ENCODE measurements at places on chromosomes 5 and 9. TPM values are rescaled to one million over a fixed set of nuclear protein-coding genes. Genes with fewer than 3 reads are reported as not detected.
A peak's percentile ranks its signal among the peaks of the same experiment; 100 is the strongest.

ARSI gene
- total RNA-seq, result 1.6 TPM

ANKH gene
- total RNA-seq, result 113 TPM

MSMP gene
- total RNA-seq, result not detected

C9orf50 gene
- not detected for total RNA-seq

SPDL1 gene
- 11.1 TPM for total RNA-seq

PCDHB4 gene
- total RNA-seq, result not detected

KYAT1 gene
- 17.2 TPM for total RNA-seq

PCDHA9 gene
- total RNA-seq, result not detected

GPR150 gene
- total RNA-seq, result 0.66 TPM

PCDH12 gene
- total RNA-seq, result 1.5 TPM

DOLPP1 gene
- total RNA-seq, result 12.0 TPM

DNA sequence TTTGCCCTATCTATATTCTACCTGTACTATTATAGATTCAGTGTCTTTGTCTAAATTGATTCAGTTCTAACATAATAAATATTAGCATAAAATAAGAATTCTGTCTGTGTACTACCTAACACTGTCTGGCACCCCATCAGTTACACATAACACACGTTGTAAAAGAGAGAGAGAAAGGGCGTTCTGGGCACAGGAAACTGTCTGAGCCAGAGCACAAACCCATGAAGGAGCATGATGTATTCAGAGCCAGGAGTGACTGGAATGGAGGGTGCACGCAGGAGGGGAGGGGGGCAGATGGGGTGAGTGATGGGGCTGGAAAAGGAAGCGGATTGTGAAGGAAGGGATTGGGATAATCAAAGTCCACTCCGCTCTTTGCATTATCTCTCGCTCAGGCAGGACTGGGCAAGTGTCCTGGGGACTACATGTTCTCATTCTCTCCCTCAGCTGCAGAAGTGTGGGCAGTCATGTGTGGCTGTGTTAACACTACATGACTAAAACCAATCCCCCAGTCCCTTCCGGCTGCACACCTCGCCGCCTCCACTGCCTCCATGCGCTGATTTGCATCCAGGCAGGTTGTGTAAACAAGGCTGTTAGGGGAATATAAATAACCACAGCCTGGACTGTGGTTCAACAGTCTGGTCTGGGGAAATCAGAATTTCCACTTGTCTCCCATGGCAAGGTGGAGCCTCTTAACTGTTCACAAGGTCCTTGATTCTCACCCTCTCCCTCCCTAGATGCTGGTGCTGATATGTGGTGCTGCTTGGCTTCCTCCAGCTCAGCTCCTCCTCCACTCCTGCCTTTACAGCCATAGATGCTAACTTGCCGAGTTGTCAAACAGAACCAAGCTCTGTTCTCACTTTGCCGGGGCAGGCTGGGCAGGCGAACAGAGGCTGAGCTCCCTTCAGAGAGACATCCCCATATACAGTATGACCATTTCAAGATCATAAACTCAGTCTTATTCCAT lies 367.5 kb upstream of the BRINP1 start:
- no peak for DNase-seq

- DNase-seq, result no peak
Measured at GRCh38 chr5:473551-474192, 30.7 kb downstream of the EXOC3 start.

DNA sequence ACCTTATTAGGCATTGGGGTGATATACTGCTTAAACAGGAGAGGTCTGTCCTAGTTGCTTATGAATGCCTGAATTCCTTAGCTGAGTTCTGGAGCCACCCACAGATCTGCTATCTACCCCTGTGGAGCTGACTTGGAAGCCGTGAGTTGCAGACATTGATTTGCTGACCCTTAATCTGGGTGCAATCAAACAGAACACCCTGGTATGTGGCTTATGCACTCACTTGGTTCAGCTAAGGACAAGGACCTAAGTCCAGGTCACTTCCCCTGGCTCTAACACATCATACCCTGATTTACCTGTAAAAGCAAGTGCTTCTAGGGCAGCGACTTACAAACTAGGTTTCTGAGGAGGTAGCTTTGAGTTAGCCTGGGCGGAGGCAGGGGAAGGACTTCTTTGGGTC lies 41.6 kb upstream of the TLR4 start:
- DNase-seq, result no peak

- DNase-seq, result no peak
Measured at GRCh38 chr9:32413424-32413823, 29.0 kb downstream of the ACO1 start.

- no peak for DNase-seq
Measured at GRCh38 chr5:66788556-66788955, 192.4 kb downstream of the MAST4 start.

- DNase-seq, result no peak
Measured at GRCh38 chr5:19978476-19978875, 9.5 kb downstream of the CDH18 start.

- no peak for DNase-seq
Measured at GRCh38 chr5:152804179-152804578, 399.1 kb upstream of the NMUR2 start.

DNA sequence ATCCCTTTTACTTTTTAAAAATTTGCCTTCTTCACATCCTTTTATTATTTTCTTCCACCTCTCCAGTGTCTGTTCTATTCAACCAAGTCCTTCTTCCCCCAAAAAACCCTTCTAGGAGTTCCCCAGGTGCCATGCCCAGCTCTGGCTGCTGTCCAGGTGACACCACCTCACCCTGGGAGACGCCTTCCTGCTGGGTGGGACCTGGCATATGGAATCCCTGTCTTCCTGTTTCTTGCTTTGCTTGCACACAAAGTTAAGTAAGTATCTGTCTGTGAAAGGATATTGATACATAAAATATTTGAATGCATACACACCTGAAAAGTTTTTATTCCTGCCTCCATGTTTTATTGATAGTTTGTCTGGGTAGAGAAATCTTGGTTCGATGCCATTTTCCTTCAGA lies 23.1 kb upstream of the MED10 start:
- DNase-seq, result no peak

- no peak for DNase-seq
Measured at GRCh38 chr9:78133751-78134150, 102.1 kb upstream of the CEP78 start.

DNA sequence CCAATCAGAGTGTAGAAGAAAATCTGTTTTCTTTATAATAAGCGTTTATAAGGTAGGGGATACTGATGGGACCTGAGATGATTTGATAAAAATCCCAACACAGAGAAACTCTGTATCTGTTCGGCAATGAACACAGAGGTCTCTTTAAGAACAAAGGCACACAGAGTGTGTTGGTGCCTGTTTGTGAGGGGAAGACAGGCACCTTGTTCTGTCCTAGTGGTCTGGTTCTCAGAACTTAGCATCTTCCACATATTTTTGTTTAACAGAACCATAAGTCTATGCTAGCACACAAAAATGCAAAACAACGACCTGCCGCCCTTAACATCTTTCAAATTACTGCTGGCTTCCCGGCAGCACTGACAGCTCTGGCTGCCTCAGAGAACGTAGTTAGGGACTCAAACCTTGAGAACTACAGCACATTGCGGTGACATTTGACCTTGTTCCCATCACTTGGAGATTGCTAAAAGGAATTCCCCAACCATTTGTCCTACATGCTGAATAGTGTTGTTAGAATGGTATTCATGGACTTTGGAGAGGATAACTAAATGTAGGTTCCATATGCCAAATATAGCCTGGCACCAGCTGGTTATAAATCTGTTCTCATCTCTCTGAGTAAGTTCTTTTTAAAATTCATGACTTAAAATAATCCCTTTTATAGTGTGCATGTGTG lies 871.7 kb upstream of the TYRP1 start:
- no peak for DNase-seq

GRCh38 chr9:130741831-130742449 lies 48.4 kb downstream of the EXOSC2 start:
- no peak for DNase-seq

- DNase-seq, result no peak
Measured at GRCh38 chr9:75139201-75139600, 50.9 kb downstream of the OSTF1 start.

- no peak for DNase-seq
Measured at GRCh38 chr5:135743181-135743580, 91.3 kb upstream of the SLC25A48 start.

GRCh38 chr5:172911976-172912375 lies 47.2 kb upstream of the RPL26L1 start:
- no peak for DNase-seq

GRCh38 chr9:131117121-131117761 lies 8.1 kb upstream of the NUP214 start:
- no peak for DNase-seq

GRCh38 chr5:171827162-171827561 lies 41.5 kb downstream of the SMIM23 start:
- DNase-seq, result no peak

- peak; percentile 69 for DNase-seq
Measured at GRCh38 chr5:158435161-158435616, 576.2 kb upstream of the CLINT1 start.

GRCh38 chr9:109031241-109031640 lies 17.9 kb upstream of the CTNNAL1 start:
- DNase-seq, result no peak

- no peak for DNase-seq
Measured at GRCh38 chr5:31396611-31397295, 135.1 kb downstream of the DROSHA start.

DNA sequence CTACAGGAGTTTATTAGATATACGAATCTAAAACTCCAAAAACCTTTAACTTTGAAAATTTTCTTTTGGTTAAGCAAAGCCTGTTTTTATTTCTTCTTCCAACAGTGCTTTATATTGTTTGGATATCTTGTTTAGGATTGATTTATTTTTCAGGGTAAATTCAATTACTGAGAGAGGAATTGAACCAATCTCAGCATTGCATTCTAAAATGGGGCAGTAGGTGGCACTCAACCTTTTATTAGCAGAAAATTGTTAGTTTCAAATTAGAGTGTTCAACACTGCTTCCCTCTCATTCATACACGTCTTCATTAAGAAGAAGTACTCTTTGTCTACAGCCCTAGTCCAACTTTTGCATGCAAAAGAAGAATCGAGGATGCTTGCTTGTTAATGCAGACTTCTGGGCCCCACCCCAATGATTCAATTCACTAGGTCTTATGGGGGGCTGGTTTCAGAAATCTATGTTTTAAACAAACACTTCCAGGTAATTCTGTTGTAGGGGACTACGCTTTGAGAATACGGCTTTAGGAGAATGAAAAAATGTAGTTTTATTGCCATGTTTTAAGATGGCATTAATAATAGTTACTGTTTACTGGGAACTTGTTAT lies 26.6 kb downstream of the MRPL22 start:
- no peak for DNase-seq

DNA sequence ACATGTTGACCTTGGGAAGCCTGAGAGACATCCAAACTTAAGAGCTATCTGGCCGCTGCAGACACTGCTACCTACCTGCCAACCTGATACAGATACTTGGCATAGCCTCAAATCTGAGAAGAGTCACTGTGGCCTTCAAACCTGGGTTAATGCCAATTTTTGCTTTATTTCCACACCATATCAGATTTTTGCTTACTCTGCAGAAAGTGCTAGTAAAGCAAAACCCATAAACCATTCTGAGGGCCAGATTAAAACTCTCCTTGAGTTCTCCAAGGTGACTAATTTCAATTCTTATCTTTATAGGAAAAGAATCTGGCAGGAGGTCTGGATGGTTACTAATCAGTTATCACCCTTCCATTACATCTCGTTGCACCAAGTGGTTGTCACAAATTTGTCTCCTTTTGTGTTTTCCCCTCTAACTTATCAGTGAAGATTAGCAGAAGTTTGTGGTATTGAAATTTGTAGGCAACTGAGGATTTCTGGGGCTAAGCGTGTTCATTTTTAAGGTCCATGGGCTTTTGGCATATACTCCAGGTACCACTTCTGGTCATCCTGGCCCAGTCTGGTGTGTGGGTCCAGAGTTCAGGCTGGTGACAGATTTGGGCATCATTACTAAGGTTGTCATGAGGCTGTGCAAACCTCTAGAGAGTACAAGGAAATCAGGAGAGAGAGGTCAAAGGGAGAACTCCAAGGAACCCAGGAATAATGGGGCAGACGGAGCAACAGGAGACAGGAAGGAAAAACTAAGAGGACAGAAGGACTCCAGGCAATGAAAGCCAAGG lies 177.9 kb downstream of the TSSK1B start:
- DNase-seq, result no peak

DNA sequence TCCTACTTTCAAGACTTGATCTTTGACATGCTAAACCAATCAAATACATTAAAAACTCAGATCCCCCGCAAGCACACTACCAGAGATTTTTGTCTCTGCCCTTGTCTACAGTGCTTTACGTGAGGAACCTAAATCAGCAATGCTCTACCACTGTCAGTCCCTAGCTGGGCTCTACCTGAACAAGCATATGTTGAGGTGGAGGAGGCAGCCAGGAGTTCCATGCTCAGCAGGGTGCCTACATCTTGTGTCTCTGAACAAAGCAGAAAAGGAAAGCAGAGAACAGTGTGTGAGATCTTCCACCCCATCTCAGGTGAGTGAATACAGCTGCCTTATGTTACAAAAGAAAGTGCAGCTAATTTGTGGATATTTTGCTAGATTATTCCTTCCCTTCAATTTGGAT lies 255.0 kb downstream of the NDUFS4 start:
- no peak for DNase-seq

- DNase-seq, result no peak
Measured at GRCh38 chr5:150075806-150076205, 10.5 kb downstream of the CSF1R start.

DNA sequence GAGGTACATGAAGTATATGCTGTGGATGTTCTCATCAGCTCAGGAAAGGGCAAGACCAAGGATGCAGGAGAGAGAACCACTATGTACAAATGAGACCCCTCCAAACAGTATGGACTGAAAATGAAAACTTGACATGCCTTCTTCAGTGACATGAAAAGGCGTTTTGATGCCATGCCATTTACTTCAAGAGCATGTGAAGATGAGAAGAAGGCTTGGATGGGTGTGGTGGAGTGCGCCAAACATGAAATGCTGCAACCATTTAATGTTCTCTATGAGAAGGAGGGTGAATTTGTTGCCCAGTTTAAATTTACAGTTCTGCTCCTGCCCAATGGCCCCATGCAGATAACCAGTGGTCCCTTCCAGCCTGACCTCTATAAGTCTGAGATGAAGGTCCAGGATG lies 47.7 kb downstream of the SEMA4D start:
- peak; percentile 50 for DNase-seq

DNA sequence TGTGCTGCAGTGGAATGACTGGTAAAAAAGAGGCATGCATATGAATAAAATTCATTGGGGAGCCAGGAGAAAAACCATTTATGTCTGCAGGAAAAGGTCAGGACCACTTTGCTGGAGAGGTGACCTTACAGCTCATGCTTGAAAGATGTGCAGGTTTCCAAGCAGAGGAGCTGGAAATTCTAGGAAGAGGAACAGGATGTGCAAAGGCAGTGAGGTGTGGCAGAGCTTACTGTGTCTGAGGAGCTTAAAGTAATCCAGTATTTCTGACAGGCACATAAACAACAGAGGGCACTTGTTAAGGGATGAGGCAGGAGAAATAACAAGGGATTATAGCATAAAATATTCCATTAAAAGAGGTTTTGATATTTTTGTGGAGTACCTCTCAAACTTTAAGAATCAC lies 203.2 kb downstream of the CD180 start:
- no peak for DNase-seq

Data from naive thymus-derived CD4-positive, alpha-beta T cell (primary cell).